Caco-2 (cell line): ENCODE measurements at places on chromosomes 12 and 14. TPM values are rescaled to one million over a fixed set of nuclear protein-coding genes. Genes with fewer than 3 reads are reported as not detected.

The RTL1 gene
- total RNA-seq = not detected in 2 replicates

The HOXC13 gene
- total RNA-seq = 6.4 and 7.3 TPM in 2 replicates

The PAN2 gene
- total RNA-seq = 25.7 and 30.0 TPM in 2 replicates

GRCh38 chr12:2533036-2533435, 261.7 kb upstream of the FKBP4 start:
- H3K27ac ChIP-seq = no peak overlapping the region
- H3K4me3 ChIP-seq = no peak overlapping the region
- DNase-seq = no peak
- H3K27me3 ChIP-seq = peaks cover 4% of the 10 kb centered on the region

DNA sequence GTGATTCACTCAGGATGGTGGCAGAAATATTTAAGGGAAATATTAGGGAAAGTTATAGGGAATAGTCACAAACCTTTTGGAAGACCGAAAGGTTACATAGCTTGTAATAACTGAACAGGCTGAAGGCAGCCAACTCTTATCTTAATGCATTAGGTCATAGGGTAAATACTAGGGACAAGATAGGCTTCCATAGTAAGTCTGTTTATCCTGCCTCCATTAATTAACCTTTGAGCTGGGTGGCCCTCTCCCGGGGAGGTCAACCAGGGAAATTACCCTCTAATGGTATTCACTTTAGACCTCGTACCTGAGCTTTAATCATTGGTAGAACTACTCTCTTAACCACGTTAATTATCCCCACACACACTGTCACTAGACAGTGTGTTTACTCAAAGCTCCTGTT, 981.8 kb downstream of the SLC16A7 start:
- DNase-seq = peak; percentile 15
- no peaks in the 10 kb centered on the region for H3K4me1 ChIP-seq
- H3K4me3 ChIP-seq = no peak overlapping the region
- H3K27ac ChIP-seq = no peak overlapping the region
- no peaks in the 10 kb centered on the region for H3K36me3 ChIP-seq

- H3K4me3 ChIP-seq = no peak overlapping the region
- H3K36me3 ChIP-seq = no peaks in the 10 kb centered on the region
- peak overlapping the region; percentile 15 for H3K27ac ChIP-seq
- H3K4me1 ChIP-seq = no peaks in the 10 kb centered on the region
Measured at GRCh38 chr12:1350934-1351240, 243.5 kb downstream of the FBXL14 start.

DNA sequence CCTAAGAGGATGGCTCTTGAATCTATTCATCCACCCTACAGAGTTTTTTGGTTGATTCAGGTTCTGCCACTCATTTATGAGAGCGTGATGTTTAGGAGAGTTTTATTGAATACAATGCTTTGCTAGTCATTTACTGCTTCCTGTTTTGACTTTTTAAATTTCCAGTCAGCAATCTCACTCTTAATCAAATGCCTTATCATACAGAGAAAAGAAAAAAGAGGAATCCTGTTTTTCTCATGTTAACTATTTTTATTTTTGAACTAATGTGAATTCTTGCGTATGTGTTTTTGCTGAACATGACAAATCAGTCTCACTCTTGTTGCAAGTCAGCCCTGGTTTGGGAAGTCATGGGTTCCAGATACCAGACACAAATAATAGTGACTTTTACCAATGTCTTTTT, 22.1 kb upstream of the LGMN start:
- no peak for DNase-seq
- H3K4me1 ChIP-seq = no peaks in the 10 kb centered on the region
- no peak overlapping the region for H3K27ac ChIP-seq
- no peak overlapping the region for H3K4me3 ChIP-seq

The ZFHX2 gene
- 1.1 and 1.4 TPM in 2 replicates for total RNA-seq

DNA sequence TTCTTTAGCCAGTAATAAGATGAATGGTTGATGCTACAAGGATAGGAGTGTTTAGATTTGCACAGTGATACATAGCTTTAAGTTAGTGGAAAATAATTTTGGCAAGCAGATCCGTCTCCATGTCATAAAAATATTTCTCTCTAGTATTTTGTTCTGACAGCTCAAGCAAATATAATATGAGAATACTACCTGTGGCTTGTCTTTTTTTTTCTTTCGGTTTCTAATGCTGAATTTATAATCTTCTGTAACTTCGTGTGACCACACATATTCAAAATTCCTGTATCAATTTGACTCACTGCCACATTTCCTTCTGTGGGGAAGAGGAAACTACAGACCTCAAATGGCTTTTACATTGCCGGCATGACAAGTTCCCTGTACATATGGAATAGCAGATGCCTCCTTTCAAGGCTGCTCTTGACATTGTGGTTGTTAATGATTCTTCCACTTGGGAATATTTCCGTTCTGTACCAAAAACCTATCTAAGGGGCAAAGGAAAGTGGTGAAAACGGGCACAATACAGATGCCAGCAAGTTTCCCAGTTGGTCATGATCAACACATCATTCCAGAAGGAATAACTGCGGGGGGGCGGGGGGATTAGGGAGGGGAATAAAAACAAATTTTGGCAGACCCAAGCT, 103.6 kb upstream of the CCDC91 start:
- H3K27ac ChIP-seq = no peak overlapping the region
- no peak for DNase-seq
- no peaks in the 10 kb centered on the region for H3K27me3 ChIP-seq
- H3K4me1 ChIP-seq = no peaks in the 10 kb centered on the region
- no peak overlapping the region for H3K4me3 ChIP-seq

- peaks cover 16% of the 10 kb centered on the region for H3K4me1 ChIP-seq
- H3K27me3 ChIP-seq = no peaks in the 10 kb centered on the region
- H3K36me3 ChIP-seq = no peaks in the 10 kb centered on the region
- DNase-seq = no peak
- H3K4me3 ChIP-seq = no peak overlapping the region
- no peak overlapping the region for H3K27ac ChIP-seq
Measured at GRCh38 chr12:47022296-47022695, 57.1 kb upstream of the PCED1B start.

The TROAP gene
- total RNA-seq = 134 and 135 TPM in 2 replicates

GRCh38 chr14:49381778-49382177, 204.4 kb downstream of the RPS29 start:
- H3K4me3 ChIP-seq = no peak overlapping the region
- H3K27me3 ChIP-seq = peaks cover 1% of the 10 kb centered on the region; the same call in 1 of the 2 replicates
- no peaks in the 10 kb centered on the region for H3K36me3 ChIP-seq
- DNase-seq = no peak

GRCh38 chr12:50986966-50987737, 34.8 kb downstream of the HIGD1C start:
- no peak overlapping the region for H3K27ac ChIP-seq
- peak; percentile 78 for DNase-seq
- no peaks in the 10 kb centered on the region for H3K27me3 ChIP-seq
- peaks cover 6% of the 10 kb centered on the region for H3K36me3 ChIP-seq
- H3K4me1 ChIP-seq = no peaks in the 10 kb centered on the region
- H3K4me3 ChIP-seq = no peak overlapping the region

DNA sequence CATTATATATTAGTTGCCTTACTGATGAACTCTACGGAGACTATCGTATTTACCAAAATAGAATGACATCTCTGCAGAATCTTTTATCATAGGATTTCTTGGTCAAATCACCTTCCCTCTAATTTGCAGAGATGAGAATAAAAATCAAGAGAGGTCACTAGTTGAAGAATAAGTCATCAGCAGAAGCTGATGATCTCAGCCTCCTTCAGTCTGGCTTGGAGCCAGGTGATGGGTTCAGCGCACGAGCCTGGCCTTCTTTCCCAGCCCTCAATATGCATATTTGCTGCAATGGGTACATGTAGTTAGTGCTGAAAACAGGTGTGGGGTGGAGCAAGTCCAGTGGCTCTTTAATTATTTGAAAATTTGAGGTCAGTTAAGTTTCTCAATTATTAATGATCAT, 19.2 kb upstream of the EMP1 start:
- DNase-seq = no peak
- peaks cover 16% of the 10 kb centered on the region for H3K4me1 ChIP-seq
- H3K36me3 ChIP-seq = no peaks in the 10 kb centered on the region
- H3K27me3 ChIP-seq = no peaks in the 10 kb centered on the region
- no peak overlapping the region for H3K27ac ChIP-seq
- no peak overlapping the region for H3K4me3 ChIP-seq

The GPR162 gene
- total RNA-seq = 0.81 and 1.2 TPM in 2 replicates

- H3K4me3 ChIP-seq = no peak overlapping the region
- H3K36me3 ChIP-seq = no peaks in the 10 kb centered on the region
- 0 out of 2 replicates have a peak, but pooled peaks cover 3% of the 10 kb centered on the region for H3K4me1 ChIP-seq
- no peaks in the 10 kb centered on the region for H3K27me3 ChIP-seq
Measured at GRCh38 chr12:45638386-45638785, 91.1 kb upstream of the ARID2 start.

The HVCN1 gene
- 0.23 TPM in 1 of 2 replicates, not detected in the other for total RNA-seq

DNA sequence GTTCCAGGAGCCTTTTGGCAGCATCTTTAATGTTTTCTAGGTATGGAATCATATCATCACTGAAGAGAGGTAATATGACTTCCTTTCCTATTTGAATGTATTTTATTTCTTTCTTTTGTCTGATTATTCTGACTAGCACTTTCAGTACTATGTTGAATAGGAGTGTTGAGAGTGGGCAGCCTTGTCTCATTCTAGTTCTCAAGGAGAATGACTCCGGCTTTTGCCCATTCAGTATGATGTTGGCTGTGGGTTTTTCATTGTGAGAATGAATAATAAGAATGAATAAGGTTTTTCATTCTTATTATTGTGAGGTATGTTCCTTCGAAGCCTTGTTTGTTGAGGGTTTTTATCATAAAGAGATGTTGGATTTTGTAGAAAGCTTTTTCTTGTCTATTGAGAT, 98.9 kb downstream of the GPHN start:
- H3K27ac ChIP-seq = no peak overlapping the region
- H3K36me3 ChIP-seq = no peaks in the 10 kb centered on the region
- DNase-seq = no peak
- no peaks in the 10 kb centered on the region for H3K27me3 ChIP-seq
- H3K4me1 ChIP-seq = no peaks in the 10 kb centered on the region
- H3K4me3 ChIP-seq = no peak overlapping the region

DNA sequence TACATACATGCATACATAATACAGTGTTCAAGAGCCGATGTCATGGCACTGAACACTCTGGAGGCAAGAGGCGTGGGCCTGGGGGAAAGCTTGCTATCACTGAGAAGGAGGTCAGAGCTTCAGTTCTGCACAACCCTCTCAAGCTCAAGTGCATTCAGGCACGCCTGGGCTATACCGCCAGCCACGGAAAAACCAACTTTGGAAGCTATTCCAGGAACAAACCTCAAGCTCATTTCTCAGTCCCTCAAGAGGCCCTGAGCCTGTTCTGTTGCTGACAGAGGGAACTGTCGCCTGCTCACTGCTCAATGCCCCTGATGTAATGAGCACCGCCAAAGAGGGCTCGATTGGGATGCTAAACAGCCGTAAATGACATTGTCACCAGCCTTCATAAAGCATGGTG, 9.2 kb downstream of the NOS1 start:
- H3K27ac ChIP-seq = no peak overlapping the region
- no peak overlapping the region for H3K4me3 ChIP-seq
- no peaks in the 10 kb centered on the region; the same call in 1 of the 2 replicates for H3K27me3 ChIP-seq
- no peaks in the 10 kb centered on the region for H3K36me3 ChIP-seq

The AMDHD1 gene
- total RNA-seq = 0.32 and 0.61 TPM in 2 replicates

DNA sequence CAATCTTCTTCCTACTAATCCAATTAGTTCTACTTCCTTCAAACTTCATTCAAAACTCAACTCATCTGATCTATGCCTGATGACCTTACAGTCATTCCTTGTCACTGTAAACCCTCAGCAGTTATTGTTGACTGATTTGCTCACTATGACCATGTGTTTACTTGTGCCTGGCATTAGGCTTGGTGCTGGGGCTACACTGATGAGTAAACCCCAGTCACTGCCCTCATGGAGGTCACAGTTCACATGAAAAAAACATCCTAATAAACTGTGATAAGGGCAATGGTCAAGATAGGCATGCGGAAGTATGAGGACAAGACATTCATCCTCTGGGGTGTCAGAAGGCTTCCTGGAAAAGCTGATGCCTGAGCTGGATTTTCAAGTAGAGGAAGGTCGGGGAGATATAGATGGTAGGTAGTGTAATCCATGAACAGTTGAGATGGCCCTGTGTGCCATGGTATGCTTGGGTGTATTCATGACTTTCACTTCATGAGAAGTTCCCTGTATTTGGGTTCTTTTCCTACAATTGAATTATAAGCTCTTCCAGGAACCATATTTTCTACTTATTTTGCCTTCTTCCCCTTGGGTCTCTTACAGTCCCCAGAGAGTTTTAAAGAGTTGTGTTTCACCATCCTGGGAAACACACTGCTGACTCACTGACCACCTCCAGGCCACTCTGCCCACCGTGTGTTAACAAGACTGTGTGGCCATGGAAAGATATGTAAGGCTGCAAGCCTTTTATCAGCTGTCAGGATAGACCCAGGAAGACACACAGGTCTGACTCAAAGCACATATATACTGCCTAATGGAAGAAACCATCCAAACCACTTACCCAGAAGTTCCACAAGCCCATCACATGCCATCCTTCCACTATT, 38.7 kb upstream of the DUSP6 start:
- H3K4me1 ChIP-seq = peaks cover 50% of the 10 kb centered on the region
- no peaks in the 10 kb centered on the region for H3K36me3 ChIP-seq
- H3K4me3 ChIP-seq = no peak overlapping the region
- DNase-seq = peak; percentile 70

- no peak overlapping the region for H3K27ac ChIP-seq
- no peak overlapping the region for H3K4me3 ChIP-seq
- H3K36me3 ChIP-seq = no peaks in the 10 kb centered on the region
- H3K4me1 ChIP-seq = no peaks in the 10 kb centered on the region
- H3K27me3 ChIP-seq = no peaks in the 10 kb centered on the region; the same call in 1 of the 2 replicates
Measured at GRCh38 chr14:104383996-104384775, 195.4 kb upstream of the C14orf180 start.

DNA sequence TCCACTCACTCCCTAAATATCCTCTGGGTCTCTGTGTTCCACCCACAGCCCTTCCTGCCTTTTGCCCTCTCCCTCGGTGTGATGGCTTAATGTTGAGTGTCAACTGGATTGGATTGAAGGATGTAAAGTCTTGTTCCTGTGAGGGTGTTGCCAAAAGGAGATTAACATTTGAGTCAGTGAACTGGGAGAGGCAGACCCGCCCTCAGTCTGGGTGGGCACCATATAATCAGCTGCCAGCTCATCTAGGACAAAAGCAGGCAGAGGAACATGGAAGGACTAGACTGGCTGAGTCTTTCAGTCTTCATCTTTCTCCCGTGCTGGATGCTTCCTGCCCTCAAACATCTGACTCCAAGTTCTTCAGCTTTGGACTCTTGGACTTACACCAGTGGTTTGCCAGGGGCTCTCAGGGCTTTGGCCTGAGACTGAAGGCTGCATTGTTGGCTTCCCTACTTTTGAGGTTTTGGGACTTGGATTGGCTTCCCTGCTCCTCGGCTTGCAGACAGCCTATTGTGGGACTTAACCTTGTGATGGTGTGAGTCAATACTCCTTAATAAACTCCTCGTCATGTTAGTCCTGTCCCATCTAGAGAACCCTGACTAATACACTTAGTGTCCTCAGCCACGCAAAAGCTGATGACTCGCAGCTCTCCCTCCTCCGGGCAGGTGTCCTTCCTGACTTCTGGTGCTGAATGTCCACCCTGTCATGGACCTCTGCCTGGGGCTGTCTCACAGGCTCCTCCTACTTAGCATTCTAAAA, 5.9 kb downstream of the DGLUCY start:
- no peaks in the 10 kb centered on the region for H3K27me3 ChIP-seq
- DNase-seq = no peak

The SLC16A7 gene
- total RNA-seq = 5.5 and 6.6 TPM in 2 replicates

The KRT6C gene
- total RNA-seq = not detected in 2 replicates
